ENCODE measurements at places on chromosomes 2 and 18.

GRCh38 chr2:128032092-128032491 is 4.2 kb upstream of the SAP130 start:
- no peak for DNase-seq

GRCh38 chr2:168784993-168785392 is 17.4 kb upstream of the NOSTRIN start:
- no peak for DNase-seq

DNA sequence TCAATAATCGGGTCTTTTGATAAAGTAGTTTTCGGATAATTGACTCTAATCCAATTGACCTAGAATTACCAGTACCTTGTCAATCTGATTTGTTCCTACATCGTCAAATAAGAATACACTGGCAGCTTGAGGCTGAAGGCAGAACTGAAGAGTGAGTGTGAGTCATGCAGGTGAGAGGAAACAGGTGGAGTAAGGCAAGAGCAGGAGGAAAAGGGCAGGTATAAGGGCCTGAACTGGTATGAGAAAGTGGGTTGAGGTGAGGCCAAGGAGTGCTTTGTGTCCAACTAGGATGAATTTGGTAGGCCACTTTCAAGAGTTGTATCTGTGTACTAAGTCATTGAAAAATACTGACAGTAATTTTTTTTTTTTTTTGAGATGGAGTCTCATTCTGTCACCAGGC is 186.0 kb downstream of the ZNF385B start:
- DNase-seq, result no peak

- DNase-seq, result no peak
Measured at GRCh38 chr2:216044883-216045486, 31.6 kb upstream of the MREG start.

DNA sequence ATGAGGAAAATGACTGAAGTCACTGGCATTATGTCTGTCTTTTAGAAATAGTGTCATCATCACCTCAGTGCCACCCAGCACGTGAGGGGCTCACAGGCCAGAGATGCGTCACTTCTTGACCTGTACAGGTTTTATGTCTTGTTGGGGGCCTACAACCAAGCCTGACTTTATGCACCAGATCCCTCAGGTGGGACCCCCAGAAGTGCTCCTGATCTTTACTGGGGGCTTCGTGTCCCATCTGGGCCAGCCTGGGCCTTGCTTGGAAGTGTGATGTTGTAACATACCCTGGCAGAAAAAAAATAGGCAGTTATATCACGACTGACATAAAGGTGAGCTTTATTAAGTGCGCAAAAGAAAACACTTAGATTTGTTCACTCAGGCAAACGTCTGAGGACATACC is 21.5 kb upstream of the GNAL start:
- DNase-seq, result no peak

GRCh38 chr18:9405130-9405529 is 70.2 kb upstream of the RALBP1 start:
- no peak for DNase-seq

DNA sequence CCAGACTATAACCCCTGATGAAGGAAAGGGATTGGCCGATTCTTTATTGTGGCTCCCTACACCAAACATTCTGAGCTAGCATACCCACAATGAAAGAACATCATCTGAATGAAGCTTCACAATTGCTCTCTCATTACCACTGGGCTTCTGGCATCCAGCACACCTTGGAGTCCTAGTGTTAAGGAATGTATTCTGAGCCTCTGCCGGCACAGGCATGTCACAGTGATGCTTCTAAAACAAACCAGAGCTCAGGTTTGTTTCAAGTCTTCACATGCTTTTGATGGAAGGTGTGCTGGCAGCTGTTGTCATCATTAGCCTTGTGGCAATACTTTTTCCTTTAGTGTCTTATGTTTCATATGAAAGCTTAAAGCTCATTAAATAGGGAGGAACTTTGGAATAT is 76.3 kb upstream of the RBBP8 start:
- DNase-seq, result no peak

DNA sequence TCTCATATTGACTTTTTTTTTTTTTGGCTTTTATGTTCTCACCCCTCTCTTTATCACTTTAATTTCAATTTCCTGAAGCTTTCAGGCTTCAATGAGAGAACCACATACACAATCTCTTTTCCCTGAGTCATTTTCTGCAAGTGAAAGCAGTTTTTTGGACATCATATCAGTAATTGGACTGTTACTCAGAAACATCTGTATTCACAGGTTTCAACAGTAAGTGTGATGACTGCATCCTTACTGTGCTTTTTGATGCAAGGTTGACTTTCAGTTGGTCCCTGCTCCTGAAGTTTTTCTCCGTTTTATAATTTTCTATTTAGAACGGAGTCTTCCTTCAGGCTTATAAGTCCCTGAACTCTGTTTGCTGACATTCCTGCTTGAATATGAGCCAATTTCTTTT is 70.5 kb upstream of the CCBE1 start:
- DNase-seq, result no peak

DNA sequence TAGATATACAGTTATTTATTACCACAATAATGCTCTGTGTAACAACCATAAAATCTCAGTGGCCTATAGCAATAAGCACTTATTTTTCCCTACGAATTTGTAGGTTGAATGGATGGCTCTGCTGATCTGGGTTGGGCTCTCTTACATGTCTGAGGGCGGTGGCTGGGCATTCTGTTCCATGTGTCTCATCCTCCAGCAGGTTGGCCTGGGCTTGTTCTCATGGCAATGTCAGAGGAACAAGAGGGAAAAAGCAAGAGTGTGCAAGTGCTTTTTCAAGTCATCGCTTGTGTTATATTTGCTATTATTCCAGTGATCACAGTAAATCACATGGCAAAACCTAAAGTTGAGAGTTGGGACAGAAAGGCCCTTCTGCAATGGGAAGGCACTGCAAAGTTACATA is 30.4 kb upstream of the MYO3B start:
- DNase-seq, result no peak

- no peak for DNase-seq
Measured at GRCh38 chr2:154392256-154392655, 306.2 kb upstream of the KCNJ3 start.

GRCh38 chr18:32275221-32275620 is 85.4 kb downstream of the MEP1B start:
- DNase-seq, result no peak
